ENCODE measurements at places on chromosomes 7 and 10.

- no peak for DNase-seq
These were observed 147.0 kb downstream of the HBP1 start for GRCh38 chr7:107315716-107316220.

DNA sequence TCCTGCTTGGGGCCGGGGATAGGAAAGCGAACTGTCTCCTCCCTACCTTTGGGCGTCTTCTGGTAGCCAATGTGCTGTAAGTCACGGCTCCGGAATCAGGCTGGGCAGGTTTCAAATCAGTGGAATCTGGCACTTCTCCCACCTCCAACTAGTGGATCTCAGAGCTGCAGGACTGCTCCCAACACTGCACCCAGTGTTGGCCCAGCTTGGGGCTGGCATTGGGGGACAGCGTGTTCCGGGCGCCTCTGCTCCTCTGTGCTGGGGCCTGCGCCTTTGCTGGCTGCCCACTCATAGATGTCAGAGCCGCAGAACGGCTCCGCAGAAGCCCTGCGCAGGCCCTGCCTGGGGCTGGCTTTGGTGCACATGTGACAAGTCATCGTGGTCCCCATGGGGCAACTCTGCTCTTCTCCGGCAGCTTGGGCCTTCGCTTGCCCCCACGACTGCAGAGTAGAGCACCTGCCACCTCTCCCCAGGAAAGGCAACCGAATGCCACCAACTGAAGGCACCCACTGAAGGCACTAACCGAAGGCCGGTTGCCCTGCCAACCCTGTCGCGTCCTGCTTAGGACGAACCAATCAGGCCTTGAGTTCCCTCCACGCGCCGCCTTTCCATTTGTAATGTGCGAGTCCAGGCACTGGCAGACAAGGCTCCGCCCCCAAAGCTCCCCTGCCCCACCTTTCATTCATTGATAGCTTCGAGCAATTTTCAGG, 85.5 kb upstream of the ABI1 start:
- no peak for DNase-seq

GRCh38 chr10:85612833-85613232, 753.8 kb downstream of the GRID1 start:
- DNase-seq: peak; percentile 9

- no peak for DNase-seq
These were observed 88.8 kb downstream of the GSAP start for GRCh38 chr7:77327067-77327931.

DNA sequence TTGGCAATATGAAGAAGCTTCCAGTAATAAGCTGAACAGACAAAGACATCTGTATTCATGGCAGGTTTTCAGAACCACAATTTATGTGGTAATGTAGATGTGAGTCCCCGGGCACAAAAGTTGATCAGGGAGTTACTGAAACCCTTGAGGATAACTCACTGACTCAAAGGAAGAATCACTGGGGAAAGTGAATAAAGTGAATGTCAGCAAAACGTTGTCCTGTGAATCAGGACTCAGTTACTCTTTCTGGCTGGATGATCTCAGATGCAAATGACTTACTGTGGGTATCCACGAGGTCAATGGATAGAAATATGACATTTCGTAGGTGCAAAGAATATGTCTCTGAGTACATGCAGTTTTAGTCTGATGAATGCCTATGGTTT, 172.8 kb upstream of the CTBP2 start:
- no peak for DNase-seq

DNA sequence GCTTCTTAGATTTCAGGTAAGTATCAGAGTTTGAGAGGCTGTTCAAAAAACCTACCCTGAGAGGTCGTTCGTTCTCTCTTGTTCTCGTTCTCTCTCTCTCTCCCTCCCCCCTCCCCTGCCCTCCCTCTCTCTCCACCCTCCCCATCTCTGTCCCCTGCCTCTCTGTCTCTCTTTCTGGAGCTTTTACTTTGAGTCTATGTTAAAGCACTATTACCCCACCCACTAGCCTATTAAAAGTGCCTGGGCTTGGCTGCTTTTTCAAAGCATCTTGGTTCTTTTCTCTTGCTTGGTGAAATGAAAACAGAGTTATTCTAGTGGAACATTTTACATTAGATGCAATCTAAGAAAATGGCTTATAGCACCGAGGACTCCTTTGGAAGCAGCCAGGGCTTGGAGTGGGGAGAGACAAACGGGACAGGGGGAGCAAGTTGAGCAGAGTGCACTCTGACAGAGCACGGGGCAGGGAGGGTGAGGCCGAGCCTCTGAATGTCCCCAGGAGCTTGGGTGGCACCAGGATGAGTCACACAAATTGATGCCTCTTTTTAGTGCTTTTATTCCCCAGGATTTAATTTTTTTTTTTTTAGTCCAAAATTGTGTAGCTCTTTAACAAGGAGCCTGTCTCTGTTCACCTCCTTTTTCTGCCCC, 134.3 kb downstream of the CFAP58 start:
- DNase-seq: no peak

- no peak for DNase-seq
These were observed 1.1 kb downstream of the KIAA1549 start for GRCh38 chr7:138979988-138980562.

- no peak for DNase-seq
These were observed 37.7 kb upstream of the HABP2 start for GRCh38 chr10:113515161-113515560.
